Coronary artery (tissue), 2 donors: ENCODE measurements at places on chromosomes 11 and 22.
A peak's percentile ranks its signal among the peaks of the same experiment; 100 is the strongest.

DNA sequence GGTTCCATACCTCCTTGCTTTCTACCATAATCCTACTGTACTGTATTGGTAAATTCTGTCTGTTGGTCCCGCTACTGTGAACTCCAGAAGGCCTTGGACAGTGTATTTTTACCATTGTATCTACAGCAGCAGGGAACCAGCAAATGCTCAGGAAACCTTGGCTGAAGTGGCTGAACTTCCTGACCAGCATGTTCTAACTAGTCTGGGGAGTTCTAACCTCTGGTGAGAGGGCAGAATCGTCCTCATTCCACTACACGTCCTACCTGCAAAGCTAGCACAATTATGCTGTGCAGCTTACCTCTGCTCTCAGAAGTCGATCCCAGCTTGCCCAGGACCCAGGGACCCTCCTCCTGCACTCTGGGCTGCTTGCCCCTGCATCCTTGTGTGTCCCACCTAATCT, 283.1 kb downstream of the TENM4 start:
- DNase-seq: no peak

- DNase-seq: no peak
These were observed 116.4 kb downstream of the APOL5 start for GRCh38 chr22:35834061-35834460.

GRCh38 chr11:72141066-72141465, 5.5 kb downstream of the FOLR3 start:
- DNase-seq: no peak

- DNase-seq: no peak
These were observed 33.4 kb upstream of the WNT7B start for GRCh38 chr22:46010207-46010867.

- DNase-seq: no peak
These were observed 24.4 kb downstream of the AASDHPPT start for GRCh38 chr11:106101819-106102218.

GRCh38 chr11:118827118-118827517, 36.2 kb upstream of the DDX6 start:
- DNase-seq: no peak

- peak; percentile 67 for DNase-seq
These were observed 26.6 kb downstream of the DKK3 start for GRCh38 chr11:11981840-11982239.

- no peak for DNase-seq
These were observed 85.9 kb downstream of the PAX6 start for GRCh38 chr11:31725176-31725575.

GRCh38 chr11:15967966-15968365, 388.4 kb downstream of the SOX6 start:
- no peak for DNase-seq

DNA sequence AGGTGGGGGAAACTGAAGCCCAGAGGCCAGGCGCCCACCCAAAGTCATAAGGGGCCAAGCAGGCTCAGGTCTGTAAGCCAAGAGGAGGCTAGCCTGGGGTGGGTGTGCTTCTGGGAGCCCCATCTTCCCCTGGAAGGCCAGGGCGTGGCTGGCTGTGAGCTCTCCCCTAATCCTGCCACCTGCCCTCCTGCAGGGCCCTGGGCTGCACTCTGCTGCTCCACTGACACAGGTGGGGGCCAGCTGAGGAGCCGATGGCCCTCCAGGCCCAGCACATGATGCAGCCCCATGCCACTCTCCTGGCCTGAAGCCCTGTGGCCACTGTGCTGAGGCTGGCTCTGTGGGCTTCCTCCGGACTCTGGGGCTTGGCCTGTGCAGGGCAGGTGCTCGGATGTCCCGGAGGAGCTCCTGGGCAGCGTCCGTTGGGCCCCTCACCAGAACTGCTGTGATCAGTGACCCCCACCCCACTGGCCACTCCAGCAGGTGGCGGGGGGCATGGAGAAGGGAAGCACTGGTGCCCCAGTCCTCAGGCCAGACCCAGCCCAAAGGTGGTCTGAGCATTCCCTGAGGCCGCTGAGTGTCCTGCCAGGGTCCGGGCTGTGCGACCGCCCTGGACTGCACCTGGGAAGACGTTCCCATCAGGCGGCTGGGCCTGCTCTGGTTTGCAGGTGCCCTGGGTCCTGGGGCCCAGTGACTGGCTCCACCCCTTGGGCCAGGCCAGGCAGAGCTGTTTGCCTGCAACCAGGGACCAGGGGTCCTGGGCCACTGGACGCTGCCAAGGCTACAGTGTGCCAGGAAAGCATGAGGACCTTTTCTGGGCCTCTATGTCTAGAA, 8.5 kb downstream of the PIM3 start:
- peak; percentile 73 for DNase-seq

DNA sequence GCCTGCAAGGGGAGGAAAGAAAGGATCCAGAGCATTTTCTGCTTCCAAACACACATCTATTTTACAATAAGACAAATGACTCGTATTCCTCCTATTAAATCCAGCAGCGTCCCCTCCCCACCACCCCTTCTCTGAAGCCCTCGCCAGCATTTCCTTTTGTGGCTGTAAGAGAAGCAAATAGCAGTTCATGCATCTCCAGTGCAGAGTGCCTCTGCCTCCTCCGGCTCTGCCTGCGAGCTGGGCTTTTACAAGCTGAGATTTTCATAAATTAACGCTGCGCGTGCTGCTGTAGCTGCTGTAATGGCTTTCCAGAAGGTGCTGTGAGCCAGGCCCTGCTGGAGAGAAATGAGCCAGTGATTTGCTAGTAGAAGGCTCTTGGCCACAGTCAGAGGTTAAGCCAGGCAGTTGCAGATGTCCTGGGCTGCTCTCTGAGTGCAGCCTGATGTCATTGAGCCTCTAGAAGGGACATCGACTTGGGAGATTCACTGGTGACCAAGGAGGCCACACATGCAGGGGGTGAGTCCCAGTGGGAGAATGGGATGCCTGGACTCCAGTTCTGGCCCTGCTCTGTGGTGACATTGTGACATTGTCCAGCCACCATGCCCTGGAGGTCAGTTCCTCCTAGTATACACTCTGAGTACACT, 134.5 kb upstream of the NAV2 start:
- DNase-seq: peak; percentile 85

DNA sequence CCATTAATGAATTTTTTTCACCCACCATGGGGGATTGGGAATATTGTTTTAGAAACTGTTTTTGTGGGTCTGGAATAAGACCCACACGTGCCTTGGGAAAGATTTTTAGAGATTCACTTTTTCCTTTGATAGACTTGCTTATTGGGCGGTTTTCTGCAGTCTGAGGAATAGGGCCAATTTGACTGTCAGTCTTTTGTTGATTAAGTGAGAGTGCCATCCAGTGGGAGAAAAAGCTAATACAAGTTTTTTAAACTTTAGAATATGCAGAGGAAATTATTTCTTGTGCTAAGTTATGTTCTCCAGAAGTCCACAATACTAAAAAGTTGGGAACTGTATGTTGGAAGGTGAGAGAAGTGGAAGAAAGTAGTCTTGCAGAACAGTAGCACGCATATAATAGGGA, 56.1 kb downstream of the PRMT3 start:
- no peak for DNase-seq

DNA sequence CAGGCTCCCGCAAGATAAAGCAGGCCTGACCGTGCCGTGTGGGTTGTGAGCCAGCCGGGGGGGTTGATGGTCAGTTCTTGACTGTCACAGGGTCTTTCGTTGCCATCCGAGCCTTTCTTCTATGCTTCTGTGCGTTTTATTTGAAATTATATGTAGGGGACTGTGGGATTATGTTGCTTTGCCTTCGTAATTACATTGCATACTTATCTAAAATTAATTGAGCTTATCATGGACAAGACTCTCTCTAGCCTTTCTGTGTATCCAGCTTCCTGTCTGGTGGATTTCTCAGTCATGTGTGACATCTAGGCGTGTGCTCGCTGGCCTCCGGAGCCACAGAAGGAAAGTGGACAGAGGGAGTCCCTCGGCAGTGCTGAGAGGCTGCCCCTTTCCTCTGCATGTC, 93.2 kb downstream of the TBC1D22A start:
- no peak for DNase-seq

DNA sequence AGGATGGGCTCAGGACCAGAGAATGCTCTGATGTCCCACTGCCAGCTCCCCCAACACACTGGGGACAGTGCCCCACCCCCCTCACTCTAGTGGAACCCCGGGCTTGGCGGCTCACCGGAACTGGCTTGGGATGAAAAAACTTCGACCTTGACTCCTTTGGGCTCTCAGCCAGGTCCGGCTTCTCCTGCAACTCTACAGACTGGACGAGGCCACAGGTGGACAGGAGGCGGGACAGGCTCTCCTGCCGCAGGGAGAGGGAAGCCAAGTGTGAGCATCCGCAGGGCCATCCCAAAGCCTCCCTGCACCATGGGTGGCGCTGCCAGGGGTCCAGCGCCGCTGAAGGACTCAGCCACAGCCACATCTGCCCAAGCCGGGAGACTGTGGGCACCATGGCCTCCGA, 3.7 kb downstream of the RRP7A start:
- no peak for DNase-seq

DNA sequence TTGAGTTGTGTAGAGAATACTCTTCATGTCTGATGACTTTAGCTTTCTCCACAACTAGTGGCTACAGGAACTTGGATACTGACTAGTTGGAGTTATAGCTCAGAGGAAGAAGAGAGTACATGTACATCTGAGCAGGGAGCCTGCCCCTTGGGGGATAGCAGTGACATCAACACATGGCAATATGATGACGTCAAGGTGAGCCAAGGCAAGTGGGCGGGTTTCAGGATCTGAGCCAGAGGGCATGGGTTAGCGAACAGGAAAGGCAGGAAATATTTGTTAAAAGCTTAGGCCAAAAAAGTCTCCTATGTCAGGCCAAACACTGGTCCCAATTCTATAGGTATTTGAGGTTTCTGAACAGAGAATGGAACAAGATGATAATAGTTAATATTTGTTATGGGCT, 42.0 kb upstream of the HORMAD2 start:
- no peak for DNase-seq

DNA sequence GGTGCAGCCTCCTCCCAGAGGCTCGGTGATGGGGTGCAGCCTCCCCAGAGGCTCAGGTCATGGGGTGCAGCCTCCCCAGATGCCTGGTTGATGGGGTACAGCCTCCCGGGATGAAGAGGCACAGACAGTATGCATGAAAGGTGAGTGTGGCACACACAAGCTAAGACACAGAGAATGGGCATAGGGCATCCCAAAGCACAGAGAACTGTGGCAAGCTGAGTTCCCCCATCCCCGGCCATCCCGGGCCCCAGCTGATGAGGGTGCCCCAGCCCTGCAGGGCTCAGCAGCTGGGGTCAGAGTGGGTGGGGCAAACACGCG, 4.8 kb upstream of the SYT8 start:
- no peak for DNase-seq

GRCh38 chr11:111870522-111870885, 877 bp downstream of the ALG9 start:
- no peak for DNase-seq

GRCh38 chr11:92473736-92474135, 249.1 kb downstream of the FAT3 start:
- no peak for DNase-seq

GRCh38 chr11:61049859-61050258, 52.4 kb upstream of the CD5 start:
- DNase-seq: no peak

DNA sequence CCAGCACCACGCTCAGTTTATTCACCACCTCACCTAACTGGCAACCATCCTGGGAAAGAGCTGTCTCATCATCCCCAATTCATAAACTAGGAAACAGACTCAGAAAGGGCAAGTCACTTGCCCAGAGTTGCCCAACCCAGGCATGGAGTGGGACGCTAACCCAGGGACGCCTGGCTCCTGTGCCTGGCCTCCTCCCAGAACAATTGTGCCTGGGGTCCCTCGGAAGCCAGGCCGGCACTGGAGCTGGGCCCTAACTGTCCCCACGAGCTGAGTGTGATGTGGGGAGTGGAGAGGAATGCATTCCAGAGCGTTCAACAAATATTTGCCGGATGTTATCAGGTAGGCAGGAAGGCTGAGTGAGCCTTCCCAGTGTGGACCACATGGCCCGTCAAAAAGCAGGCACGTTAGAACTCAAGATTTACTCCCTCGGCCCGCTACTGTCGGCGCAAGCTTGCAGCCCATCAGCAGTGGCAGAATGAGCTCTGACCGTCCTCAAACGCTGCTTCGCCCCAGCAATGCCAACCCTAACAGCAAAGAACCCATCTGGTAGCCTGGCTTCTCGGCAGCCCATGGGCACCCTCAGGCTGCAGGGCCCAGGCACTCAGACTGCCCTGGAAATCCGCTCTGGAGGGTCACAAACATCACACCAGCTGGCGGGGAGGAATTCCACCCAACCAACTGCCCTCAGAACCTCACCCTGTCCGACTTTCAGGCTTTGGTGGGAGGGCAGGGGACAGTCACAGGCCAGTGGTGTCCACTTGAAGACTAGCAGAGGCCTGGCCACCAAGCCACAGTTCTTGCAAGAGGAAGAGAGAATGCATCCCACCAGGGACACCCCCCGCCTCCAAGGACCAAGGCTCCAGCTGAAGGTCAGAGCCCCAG, 35.6 kb downstream of the MYH9 start:
- peak; percentile 81 for DNase-seq

DNA sequence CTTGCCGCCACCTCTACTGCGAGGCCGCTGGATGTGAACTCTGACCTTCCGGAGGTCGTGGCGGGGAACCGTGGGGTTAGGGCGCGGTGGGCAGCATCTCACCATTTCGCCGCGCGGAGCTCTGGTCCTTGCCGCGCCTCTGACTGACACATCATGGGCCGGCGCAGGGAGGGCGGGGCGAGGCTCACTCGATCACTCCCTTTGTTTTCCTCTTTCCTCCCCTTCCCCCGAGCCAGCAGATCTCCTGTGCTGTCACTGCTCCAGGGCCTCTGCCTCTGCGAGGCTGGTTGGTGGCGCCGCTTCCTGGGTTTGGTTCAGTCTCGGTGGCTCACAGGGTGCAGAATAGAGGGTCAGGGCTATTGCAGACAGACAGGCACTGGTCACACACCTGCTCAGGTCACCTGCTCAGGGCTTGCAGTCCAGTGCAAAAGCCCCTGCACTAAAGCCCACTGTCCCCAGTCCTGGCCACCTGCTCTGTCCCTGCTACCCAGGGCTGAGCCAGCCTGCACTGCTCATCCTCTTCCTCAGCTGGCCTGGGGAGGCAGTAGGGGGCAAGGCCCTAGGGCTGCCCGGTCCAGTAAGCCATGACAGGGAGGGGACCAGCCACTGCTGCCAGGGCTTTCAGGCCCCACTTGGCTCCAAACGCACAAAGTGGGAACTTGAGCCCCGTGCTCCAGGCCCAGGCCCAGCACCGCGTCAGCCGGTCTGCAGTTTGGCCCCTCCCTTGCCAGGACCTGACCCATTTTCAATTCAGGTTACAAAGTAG, 36.2 kb downstream of the PISD start:
- no peak for DNase-seq

DNA sequence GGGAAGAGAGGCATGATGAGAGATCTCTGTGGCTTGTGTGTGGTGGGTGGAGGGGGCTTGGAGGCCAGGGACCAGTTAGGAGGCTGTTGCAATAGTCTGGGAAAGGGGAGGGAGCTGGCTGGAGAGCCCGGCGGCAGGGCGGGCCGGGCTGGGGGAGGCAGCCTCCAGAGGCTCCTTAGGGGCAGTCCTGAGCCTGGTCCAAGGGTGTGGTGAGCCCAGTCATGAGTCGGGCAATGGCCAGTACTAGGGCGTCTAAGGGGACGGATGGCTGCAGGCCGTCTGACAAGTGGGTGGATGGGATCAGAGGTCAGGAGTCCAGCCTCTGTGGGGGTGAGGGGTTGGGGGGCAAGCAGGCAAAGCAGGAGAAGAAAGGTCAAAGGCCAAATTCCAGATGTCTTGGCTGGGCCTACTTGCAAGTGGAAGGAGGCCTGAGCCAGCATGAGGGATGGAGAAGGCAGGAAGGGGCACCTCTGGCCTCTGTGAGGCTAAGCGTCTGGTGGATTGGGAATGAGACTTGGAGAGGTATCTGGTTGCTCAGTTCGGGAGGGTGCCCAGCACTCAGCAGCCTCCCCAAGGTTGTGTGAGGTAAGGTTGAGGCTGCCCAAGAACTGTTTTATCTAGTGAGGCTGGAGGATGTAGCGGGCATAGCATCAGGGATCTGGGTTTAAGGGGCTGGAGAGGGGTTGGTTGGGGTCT, 6.0 kb upstream of the CD248 start:
- peak; percentile 81 for DNase-seq
